ENCODE measurements at places on chromosomes 5 and 9.

GRCh38 chr5:7214906-7215416 lies 181.0 kb upstream of the ADCY2 start:
- no peak for DNase-seq

- no peak for DNase-seq
These were observed 55.9 kb downstream of the AHRR start for GRCh38 chr5:377326-377981.

GRCh38 chr5:154588091-154588774 lies 110.2 kb upstream of the HAND1 start:
- DNase-seq: no peak

DNA sequence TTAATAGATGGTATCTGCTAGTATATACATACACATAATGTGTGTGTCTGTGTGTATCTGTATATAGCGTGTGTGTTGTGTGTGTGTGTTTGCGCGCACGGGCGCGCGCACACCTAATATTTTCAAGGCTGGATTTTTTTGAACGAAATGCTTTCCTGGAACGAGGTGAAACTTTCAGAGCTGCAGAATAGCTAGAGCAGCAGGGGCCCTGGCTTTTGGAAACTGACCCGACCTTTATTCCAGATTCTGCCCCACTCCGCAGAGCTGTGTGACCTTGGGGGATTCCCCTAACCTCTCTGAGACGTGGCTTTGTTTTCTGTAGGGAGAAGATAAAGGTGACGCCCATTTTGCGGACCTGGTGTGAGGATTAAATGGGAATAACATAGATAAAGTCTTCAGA lies 757 bp downstream of the FXN start:
- DNase-seq: no peak

DNA sequence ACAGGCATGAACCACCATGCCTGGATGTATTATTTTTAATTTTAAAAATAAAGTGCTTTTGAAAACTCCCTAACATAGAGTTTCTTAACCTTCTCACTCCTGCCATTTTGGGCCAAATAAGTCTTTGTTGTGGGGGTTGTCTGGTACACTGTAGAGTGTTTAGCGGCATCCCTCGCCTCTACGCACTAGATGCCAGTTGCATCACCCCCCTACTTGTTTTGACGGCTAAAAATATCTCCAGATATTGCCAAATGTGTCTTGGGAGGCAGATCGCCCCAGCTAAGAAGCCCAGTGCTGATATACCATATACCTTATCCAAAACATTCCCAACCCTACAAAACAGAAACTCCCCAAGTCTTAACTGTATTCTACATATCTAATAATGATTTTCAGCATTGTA lies 54.6 kb downstream of the SCAI start:
- DNase-seq: no peak

- no peak for DNase-seq
These were observed 29.9 kb upstream of the PDE4D start for GRCh38 chr5:59923465-59923864.

GRCh38 chr5:1885404-1885755 lies 2.7 kb upstream of the IRX4 start:
- DNase-seq: no peak

DNA sequence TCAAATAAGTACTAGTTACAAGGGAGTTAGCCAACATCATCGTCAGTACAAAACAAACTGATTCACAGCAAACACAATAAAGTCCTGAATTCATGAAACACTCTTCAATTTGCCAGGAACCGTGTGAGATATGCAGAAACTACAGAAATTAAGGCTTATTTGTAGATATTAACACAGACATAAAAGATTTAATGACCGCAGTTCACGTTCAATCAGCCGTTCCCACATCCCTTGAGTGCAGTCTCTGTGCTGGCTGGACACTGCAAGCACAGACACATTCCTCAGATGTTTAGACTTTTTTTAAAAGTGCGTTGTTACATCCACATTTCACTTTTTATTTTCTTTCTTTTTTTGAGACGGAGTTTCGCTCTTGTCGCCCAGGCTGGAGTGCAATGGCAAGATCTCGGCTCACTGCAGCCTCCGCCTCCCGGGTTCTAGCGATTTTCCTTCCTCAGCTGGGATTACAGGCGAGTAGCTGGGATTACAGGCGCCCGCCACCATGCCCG lies 566 bp upstream of the CEP78 start:
- DNase-seq: no peak

- no peak for DNase-seq
These were observed 5.0 kb downstream of the RELL2 start for GRCh38 chr5:141641634-141642267.

- DNase-seq: no peak
These were observed 6.2 kb upstream of the TIFAB start for GRCh38 chr5:135458356-135458755.

DNA sequence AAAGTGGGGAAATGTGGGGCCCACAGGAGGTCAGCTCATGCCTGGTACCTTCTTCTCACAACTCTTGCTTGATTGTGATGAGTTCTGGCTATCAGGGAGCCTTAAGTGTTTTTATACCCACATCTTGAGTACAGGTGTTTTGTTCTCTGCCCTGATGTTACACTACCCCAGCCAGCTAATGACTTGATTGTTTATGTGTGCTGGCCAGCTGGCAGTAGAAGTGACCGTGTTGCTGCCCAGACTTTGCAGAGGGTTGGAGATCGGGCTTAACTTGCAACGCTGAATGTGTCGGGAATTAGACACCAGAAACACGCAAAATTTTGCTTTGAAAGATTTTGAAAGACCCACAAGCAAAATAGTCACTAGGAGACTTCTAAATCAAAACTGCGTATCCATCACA lies 16.9 kb upstream of the ZDHHC11B start:
- no peak for DNase-seq

DNA sequence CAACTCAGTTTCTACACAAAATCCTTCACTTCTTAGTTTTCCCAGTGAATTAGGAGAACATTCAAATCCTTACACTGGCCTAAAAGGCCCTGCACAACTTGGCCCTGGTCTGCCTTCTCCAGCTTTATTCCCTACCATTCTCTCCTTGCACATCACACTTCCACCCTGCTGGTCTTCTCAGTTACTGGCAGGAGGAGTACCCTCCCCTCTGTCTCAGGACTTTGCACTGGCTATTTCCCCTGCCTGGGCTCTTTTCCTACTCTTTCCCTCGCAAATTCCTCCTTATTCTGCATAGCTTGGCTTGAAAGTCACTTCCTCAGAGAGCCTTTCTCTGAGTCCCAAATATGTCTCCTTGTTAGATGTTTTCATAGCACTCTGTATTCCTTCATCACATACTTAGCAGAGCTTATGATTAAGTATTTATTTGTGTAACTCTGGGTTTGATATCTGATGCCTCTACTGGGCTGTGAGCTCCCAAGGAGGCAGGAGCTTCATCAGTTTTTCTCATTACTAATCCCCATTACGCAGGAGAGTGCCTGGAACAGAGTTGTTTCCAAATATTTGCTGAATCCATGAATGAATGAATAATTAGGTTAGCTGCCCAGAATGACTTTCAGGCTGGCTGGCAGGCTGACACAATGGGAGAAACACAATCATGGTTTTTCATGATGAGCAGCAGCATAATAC lies 159.8 kb upstream of the KLF9 start:
- no peak for DNase-seq

GRCh38 chr5:95903838-95904237 lies 57.8 kb downstream of the ELL2 start:
- no peak for DNase-seq

DNA sequence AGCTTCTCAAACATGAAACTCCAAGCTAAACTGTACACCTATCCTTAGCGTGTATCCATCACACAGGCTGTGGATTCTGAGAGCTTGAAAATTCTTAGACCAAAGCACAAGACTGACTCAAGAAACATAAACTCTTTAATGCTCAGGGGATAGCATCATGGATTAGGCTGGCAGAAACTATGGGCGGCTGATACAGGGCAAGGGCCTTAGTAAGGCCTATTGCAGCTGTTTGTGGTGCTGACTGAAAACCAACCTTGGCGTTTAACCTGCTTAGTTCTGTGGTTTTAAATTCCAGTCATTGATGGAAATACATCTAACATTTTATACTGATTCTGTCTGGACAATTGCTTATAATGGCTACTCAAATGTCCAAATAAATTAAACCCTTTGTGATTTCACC lies 183.7 kb downstream of the TLR4 start:
- DNase-seq: no peak

DNA sequence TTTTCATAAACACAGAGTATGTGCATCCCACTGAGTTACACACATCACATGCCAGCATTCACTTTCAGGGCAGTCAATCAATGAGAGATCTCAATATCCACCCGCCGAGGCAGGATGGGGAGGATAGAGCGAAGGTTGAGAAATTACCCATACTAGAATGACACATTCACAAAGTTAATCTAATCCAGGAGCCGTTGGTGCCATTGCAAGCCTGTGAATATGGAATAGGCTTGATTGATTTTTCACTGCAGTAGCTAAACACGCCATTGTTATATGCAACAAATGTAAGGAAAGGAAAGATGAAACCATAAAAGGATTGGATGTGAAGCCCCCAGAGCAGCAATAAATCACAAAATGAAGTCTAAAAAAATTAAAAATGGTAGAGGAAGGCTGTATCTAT lies 167.9 kb upstream of the GPR151 start:
- DNase-seq: no peak

DNA sequence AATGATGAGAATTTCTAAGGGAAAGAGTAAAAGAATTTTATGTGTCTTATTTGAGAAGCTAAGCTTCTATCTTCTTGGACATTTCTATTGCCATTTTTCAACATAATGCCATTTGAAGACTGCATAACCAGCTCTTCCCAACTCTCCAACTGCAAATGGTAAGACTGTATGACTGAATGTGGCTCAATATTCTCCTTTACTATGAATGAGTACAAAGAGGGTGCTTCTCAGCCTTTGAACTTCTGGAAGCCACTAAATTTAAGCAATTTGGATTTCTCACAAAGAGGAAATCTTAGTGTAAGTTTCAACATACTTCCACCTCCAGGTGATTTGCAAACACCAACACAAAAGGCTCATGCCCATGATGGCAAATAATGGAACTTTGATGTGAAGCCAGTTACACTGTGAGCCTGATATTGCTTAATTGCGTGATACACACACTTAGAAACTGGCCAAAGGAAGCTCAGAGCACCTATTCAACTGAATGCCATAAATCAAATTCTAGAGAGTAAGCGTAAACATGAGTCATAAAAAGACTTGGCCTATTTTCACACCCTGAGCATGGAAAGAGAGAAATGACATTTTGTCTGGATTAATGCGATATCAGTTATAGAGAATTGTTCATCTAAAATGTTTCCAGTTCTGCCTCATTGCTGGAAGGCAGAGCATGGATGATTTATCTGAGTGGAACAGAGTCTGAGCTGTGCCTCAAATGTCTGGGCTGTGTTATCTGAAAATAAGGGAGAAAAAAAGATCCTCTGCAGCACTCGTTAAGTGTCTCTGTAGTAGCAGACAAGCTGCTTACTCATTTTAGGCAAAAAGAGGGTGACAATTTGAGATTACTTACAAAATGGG lies 145.3 kb downstream of the PLK2 start:
- no peak for DNase-seq

GRCh38 chr5:124741711-124742496 lies 4.5 kb downstream of the ZNF608 start:
- peak; percentile 95 for DNase-seq

DNA sequence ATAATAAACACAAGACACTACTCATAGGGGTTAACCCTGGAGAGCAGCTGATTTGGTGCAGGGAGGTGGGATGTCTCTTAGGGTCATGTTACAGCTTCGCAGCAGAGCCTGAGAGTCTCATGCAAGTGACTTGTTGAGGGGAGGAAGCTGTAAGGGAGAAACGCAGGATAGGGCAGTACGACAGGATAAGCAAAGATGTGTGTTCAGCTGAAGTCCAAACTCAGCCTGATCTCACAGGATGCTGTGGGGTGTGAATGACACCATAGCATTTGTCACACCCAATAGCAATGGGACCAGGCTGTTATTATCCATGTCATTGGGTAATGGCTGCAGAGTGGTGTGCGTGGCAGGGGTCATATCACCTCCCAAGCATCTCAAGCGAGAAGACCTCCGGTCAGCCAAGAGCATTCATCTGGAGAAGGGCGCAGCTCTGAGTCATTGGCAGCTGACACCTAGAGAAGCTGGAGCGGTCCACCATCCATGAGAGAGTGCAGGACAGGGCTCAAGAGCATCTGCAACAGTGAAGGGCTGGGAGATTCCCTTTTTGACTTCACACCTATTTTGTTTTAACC lies 49.2 kb upstream of the RPL26L1 start:
- DNase-seq: no peak

GRCh38 chr5:54254482-54255198 lies 55.7 kb downstream of the ARL15 start:
- DNase-seq: no peak

DNA sequence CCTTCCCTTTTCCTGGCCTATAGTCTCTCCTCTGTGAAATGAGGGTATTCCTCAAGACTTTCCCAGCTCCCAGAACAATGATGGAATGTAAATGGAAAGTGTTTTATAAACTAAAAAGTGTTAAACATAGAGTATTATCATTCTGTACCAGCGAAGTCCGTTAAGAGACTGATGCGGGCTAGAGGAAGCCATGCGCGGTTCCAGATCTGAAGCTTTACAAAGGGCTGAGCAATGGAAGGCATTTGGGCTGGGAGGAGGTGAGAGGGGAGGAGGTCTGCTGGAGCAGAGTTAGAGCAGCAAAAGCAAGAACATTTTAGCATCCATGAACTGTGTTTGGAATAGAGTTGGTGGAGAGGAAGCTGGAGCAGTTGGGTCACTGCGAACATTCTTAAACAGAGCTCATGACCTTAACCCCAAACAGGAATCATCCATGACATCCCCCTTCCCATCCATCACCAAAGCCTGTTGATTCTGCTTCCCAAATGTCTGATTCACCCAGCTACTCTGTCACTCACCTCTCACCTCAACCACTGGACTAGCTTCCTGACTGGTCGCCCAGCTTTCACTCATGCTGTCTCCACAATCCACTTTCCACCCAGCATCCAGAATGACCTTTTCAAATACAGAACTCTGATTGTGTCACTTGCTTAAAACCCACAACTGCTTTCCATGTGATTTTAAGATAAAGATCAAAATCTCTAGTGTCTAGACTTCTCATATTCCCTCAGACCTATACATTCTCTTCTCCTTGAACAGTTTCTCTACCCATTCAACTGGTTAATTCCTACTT lies 37.1 kb downstream of the CDK5RAP2 start:
- DNase-seq: no peak

GRCh38 chr9:101738566-101739183 lies at the start of gene GRIN3A:
TSS of gene GRIN3A (minus strand) at chr9:101738647. CDS start at chr9:101737979, 668 bp downstream.
- peak; percentile 54 for DNase-seq

All from spinal cord (tissue), 10 donors.